ENCODE measurements at places on chromosomes 2 and 18. TPM values are rescaled to one million over a fixed set of nuclear protein-coding genes. Genes with fewer than 3 reads are reported as not detected.

The LYPD6 gene
- polyA plus RNA-seq: not detected

The GPAT2 gene
- 4.6 TPM for polyA plus RNA-seq

The NT5DC4 gene
- polyA plus RNA-seq: not detected

The TUBA4A gene
- polyA plus RNA-seq: 145 TPM

The PARD3B gene
- polyA plus RNA-seq: 0.27 TPM

The PXDN gene
- polyA plus RNA-seq: 1.3 TPM

The CDH2 gene
- 0.45 TPM for polyA plus RNA-seq

The RGPD3 gene
- polyA plus RNA-seq: not detected

The TOGARAM2 gene
- polyA plus RNA-seq: not detected

The CTAGE1 gene
- polyA plus RNA-seq: not detected

The SFXN5 gene
- 2.2 TPM for polyA plus RNA-seq

The CDH19 gene
- polyA plus RNA-seq: not detected

The ADAM23 gene
- polyA plus RNA-seq: 1.2 TPM

The MEP1B gene
- 0.08 TPM for polyA plus RNA-seq

The LIPT1 gene
- polyA plus RNA-seq: 28.6 TPM

The PPM1B gene
- 74.7 TPM for polyA plus RNA-seq

The ZSWIM2 gene
- not detected for polyA plus RNA-seq

The SMC6 gene
- polyA plus RNA-seq: 11.5 TPM

Data from naive thymus-derived CD4-positive, alpha-beta T cell (primary cell).